ENCODE measurements at places on chromosomes 2 and 18.

GRCh38 chr2:37523814-37524362 is 147.6 kb downstream of the CDC42EP3 start:
- peak; percentile 34 for DNase-seq

DNA sequence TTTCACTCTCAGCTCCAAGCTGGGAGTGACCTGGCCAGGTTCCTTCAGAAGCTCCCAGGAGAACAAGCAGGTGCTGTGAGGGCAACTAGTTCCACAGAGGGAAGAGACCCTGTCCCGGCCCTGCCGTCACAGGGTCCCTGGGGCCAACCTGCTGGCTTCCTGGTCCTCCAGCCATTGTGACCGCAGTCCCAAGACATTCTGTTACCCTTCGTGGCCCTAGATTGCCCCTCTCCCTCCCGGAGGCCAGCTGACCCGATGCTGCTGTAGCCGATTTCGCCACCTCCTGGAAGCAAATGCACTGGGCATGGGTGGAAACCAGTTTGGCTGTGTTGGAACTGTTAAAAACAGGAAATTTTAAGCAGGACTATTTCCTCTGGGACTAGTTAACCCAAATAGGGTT is 55.4 kb downstream of the EPAS1 start:
- DNase-seq: no peak

DNA sequence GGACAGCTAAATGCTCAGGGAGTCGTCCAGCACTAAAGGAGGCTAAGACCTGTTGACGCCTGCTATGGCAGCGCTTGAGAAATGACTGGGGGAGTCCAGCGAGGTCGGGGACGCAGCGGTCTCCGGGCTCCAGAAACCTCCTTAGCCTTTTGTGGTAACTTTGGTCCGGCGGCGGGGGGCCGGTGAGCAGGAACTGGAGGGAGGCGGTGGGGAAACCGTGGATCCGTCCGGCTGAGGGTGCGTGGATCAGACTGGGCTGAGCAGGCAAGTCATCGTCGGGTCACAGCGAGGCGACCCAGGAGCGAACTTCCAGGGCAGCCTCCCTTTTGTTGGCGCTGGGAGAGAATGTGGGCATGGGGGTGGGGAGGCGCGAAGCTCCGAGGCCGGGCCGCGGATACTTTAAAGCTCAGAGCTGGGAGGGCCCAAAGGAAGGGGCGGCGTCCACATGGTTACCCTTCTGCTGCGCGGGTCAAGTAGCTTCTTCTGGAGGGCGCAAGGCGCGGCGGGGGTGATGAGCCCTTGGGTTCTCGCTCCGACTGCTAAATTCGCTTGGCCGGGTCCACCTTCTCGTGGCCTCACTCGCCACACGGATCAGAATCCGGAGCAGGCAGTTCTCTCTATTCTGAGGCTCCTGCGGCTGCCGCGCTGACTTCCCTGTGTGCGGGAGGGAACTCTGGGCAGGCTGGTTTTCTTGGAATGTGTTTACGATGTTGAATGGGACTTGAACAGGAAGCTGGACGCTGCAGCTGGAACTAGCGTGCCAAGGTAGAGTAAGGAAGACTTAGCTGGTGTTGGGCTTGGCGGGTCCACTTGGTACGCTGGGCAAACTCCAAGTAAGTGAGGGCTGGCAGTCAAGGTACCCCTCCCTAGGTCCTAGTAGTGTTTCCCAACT is 920 bp downstream of the GULP1 start:
- DNase-seq: no peak

- DNase-seq: no peak
Measured at GRCh38 chr2:77054938-77055337, 467.2 kb downstream of the LRRTM4 start.

DNA sequence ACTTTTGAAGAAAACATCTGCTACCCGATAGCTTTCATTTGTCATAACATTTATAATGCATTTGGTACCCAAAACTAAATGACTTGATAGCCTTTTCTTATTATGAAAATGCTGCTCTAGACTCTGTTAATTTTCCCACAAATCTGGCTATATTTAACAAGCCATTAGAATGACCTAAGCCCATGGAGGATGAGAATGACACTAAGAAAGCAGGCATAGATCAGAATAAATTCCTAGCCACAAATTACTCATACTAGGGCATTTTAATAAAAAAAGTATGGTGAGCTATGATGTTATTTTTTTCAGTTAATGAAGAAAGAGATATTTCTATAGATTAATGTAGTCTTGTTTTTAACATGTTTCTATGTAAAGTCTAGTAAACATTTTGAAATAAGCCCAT is 1728.3 kb downstream of the SUCLG1 start:
- DNase-seq: no peak

GRCh38 chr2:36356298-36356989 is 866 bp downstream of the CRIM1 start:
- DNase-seq: no peak
